ENCODE measurements at places on chromosomes 1 and 21.

GRCh38 chr1:6953907-6954364 is 168.7 kb downstream of the CAMTA1 start:
- no peak for DNase-seq

DNA sequence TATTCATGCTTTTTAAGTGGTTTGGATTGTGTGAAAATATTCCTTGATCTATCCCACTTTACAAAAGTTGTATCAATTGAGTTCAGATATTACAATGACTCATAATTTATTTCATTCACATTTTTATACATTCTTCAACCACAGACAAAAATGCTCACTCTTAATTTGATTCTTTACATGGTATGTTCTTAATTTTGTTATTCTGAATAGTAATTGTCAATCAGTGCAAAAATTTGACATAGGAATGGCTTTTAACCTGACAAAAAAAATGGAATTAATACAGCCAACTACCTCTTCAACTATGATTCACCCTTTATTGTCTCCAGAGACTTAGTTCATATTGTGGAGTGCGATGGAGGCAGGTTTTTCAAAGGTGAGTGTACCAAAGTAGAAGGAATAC is 1002.4 kb upstream of the ADGRL4 start:
- no peak for DNase-seq

DNA sequence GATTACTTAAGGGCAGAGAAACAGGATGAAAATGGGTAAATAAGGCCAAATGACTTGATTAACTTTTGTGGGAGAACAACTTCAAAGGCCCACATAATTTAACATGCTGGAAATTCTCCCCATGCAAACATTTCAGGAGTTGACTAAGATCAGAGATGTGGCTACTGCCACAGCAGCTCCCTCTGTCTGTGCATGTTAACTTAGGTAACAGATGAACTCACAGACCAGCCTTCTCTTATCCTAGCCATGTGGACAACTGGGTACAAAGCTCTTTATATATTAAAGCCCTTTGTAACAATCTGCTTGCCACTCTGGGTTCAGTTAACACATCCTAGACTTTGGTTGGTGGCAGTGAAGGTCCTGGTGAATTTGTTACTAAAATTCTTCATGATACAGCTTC is 33.2 kb downstream of the BEND5 start:
- no peak for DNase-seq

DNA sequence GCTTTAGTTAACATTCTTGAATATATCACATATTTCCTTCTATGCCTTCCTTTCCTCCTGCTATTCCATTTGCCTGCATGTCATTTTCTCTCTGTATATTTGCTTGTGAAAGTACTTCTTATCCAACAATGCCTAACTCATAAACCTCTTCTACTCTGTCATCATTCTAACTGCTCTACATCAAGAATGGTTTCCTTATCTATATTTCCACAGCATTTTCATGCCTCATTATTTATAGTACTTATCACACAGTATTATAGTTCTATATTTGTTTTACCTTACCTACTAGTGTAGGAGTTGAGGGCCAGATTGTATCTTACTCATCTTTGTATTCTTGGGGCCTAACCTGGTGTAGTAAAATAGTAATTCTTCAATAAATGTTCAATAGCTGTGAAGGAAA is 91.5 kb downstream of the ZMYM4 start:
- DNase-seq: no peak

DNA sequence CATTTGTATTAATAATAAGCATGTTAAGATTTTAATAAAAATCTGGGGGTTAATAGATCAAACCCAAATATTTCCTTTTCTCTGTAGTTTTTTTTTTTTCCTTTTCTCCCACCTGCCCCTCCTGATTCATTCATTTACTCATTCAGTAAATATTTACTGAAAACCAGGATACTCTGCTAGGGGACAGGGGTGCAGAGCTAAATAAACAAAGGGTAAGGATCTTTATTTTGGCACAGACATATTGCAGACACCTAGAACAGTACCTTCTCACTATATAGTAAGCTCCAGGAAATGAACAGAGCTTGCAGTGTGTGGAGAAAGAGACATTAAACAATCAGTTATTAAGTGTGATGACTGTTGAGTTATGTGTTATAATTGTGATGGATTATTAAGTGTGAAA is 60.9 kb downstream of the AK5 start:
- DNase-seq: no peak

DNA sequence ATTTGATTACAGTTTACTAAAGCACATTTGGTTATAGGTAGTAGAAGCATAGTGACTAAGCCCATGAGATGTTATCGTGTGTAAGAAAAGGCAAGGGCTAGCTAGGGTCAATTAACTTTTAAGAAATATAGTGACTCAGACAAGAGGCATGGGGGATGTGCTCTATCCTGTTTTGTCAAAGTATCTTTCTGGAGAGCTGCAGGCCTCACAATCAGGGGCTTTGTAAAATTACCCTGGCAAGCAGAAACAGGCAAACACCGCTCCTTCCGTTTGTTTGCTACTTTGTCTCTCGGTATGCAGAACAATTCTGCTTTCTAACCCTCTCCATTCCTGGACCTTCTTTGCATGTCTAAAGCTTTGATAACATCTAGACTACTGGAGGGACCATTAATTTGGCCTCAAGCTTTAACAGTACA is 26.1 kb upstream of the ZNF697 start:
- DNase-seq: peak; percentile 18

DNA sequence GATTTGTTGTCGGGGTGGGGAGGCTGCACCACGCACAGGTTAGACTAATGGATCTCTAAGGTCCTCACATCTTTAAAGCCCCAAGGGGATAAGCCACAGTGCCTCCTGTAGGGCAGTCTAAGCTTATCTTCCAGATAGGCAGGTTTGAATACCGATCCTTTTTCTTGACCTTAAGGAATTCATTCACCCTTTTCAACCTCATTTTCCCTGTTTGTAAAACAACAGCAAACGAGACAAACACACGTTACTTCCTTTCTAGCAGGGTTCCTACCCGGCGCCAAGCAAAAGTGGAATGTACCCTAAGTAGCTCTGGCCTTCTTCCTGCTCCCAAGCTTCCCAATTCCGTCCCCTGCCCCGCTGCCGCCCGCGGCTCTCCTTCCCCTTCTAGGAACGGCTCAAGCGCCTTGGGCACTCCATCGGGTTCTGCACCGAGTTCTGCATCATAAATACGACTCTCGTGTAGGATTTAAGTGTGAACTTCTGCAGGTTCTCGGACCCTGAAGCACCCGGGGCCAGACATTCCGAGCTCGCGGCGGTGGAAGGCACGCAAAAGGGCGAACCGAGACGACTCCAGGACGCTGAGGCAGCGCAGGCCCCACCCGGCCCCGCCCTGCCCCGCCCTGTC is 548 bp upstream of the CDC20 start:
- no peak for DNase-seq

DNA sequence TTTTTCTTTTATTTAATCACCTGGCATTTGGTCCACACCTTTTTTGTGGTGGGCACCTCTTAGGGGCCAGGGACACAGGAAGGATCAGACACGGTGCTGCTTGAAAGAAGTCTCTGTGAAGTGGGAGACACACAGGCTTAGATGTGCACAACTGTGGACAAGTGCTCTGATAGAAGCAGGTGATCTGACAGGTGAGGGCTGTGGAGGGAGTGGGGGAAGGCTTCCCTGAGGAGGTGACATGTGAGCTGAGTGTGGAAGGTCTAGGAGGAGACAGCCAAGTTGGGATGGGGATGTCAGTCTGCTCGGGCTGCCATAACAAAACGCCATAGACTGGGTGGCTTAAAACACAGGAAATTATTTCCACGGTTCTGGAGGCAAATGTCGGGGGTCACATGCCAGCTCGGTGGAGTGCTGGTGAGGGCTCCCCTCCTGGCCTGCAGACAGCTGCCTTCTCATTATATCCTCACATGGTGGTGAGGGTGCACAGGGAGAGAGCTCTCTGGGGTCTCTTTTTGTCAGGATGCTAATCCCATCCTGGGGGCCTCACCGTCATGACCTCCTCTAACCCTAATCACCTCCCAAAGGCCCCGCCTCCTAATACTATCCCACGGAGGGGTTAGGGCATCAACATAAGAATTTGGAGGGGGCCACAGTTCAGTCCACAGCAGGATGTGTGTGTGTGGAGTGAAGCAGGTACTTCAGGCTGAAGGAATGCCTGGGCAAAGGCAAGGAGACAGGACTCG is 5.2 kb upstream of the KIAA1614 start:
- no peak for DNase-seq

GRCh38 chr1:80540596-80540995 is 1260.1 kb upstream of the ADGRL2 start:
- DNase-seq: no peak

DNA sequence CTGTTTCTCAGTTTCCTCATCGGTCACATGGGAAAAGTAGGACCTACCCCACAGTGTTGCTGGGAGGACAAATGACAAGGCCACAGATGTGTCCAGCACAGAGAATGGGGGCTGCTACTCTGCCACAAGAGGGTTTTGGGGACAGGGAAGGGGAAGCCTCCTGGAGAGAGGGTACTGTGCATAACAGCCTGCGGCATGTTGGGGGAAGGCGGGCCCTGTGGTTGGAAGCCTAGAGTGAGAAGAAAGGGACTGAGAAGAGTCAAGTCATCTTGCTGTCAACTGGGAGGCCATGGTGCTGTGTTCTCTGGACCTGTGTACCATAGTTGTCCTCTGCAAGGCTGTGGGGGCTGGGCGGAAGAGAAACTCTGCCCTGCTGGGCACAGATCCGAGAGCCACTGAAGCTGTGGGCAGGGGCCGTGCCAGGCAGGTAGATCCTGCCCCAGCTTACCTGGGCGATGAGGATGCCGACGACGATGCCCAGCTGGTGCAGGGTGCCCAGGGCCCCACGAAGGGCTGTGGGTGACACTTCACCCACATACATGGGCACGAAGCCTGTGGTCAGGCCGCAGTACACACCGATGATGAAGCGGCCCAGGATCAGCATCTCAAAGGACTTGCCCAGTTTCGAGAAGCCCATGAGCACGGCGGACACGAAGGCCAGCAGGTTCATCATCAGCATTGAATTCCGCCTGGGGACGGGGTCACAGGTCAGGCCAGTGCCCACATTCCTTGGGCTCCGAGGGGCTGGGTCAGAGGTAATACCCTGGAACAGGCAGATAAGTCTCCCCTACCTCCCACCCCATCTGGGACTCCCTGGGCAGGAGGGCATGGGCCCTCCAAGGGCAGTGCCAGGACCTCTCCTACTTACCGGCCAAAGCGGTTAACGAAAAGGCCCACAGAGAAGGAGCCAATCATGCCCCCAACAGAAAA is 28.2 kb downstream of the SLC2A1 start:
- no peak for DNase-seq

GRCh38 chr21:31772674-31773555 is 41.0 kb upstream of the SCAF4 start:
- no peak for DNase-seq

DNA sequence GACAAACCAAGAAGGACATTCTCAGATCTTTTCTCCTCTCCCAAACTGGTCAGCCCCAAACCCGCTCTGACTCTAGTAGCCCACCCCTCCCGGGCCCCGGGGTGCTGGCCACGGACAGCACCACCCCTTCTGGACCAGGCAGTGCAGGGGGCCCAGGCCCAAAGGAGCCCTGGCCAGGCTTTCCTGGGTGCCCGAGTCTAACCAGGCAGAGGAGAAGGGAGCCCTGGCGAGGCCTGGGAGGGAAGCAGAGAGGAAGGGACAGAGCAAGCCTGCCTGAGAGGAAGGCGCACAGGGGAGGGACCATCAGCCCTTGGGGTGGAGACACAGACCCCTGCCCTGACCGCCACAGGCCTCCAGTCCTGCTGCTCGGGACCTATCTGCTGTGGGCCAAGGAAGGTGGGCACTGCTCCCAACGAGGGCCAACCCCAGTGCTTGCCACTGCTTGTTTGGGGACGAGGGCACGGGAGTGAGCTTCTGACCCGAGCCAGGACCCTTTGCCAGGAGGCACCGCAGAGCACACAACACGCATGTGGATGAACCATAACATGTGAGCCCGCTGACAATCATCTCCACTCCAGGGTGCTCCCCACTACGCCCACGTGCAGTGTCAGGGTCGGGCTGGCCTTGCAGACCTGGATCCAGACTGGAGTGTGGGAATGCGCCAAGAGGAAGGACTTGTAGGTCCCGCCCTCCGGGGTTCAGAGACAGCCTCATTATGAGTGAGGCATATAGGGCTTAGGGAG is 57.6 kb downstream of the KCNAB2 start:
- DNase-seq: no peak

GRCh38 chr1:160149716-160150115 is 1.7 kb upstream of the ATP1A4 start:
- no peak for DNase-seq

DNA sequence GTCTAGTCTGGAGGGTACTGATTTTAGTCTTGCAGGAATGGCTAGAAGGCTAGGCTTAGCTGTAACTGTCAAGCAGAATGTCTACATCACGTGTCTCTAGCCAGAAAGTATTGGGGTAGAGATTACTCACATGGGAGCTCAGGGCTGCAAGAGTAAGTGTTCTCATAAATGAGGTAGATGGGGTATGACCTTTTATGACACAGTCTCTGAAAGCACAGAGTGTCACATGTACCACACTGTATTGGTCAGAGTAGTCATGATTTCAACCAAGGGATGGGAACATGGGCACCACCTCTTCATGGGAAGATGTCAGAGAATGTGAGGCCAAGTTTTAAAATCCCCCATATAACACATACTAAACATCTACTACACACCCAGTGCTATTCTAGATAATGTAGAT is 2.9 kb downstream of the FYB2 start:
- no peak for DNase-seq

DNA sequence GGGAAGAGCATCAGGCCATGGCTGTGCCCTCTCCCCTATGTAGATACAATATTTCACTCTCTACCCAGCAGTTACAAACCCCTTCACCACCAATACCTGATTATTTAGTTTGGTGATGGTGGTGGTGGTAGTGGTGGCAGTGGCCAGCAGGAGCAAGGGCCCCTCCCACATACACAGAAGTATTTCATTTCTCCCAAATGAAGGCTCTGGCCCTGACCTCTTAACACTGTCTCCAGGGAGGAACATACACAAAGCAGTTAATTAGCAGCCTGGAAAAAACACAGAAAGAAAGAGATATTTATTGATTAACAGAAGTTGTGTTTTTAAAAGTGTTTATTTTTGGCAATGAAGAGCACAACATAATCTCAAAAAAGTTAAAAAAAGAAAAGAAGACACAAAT is 212.7 kb upstream of the SAMSN1 start:
- no peak for DNase-seq

GRCh38 chr1:219088778-219089557 is 84.7 kb upstream of the LYPLAL1 start:
- peak; percentile 61 for DNase-seq

GRCh38 chr1:22729912-22730311 is 19.3 kb downstream of the EPHB2 start:
- no peak for DNase-seq

DNA sequence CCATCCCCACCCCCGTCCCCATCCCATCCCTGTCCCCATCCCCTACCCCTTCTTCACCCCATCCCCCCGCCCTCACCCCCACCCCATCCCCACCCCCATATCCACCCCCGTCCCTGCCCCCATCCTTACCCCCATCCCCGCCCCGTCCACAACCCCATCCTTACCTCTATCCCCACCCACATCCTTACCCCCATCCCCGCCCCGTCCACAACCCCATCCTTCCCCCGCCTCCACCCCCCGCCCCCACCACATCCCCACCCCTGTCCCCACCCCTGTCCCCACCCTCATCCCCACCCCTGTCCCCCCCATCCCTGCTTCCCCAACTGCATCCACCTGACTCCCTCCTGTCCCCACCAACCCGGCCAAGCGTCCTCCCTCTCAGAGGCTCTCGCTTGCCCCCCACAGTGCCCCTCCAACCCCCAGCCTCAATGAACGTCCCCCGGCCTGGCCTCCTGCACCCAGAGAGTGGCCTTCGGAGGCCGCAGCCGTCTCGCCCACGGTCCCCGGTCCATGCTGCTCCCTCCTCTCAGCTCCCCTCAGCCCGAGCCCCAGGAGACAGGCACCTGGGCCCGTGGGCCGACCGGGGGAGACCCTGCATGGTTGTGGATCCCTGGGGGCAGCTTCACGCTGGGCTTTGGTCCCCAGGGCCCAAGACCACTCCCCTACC is 25.5 kb upstream of the C1orf159 start:
- no peak for DNase-seq

Data from T1000 (cell line).